ENCODE measurements at places on chromosomes 12 and 14.

DNA sequence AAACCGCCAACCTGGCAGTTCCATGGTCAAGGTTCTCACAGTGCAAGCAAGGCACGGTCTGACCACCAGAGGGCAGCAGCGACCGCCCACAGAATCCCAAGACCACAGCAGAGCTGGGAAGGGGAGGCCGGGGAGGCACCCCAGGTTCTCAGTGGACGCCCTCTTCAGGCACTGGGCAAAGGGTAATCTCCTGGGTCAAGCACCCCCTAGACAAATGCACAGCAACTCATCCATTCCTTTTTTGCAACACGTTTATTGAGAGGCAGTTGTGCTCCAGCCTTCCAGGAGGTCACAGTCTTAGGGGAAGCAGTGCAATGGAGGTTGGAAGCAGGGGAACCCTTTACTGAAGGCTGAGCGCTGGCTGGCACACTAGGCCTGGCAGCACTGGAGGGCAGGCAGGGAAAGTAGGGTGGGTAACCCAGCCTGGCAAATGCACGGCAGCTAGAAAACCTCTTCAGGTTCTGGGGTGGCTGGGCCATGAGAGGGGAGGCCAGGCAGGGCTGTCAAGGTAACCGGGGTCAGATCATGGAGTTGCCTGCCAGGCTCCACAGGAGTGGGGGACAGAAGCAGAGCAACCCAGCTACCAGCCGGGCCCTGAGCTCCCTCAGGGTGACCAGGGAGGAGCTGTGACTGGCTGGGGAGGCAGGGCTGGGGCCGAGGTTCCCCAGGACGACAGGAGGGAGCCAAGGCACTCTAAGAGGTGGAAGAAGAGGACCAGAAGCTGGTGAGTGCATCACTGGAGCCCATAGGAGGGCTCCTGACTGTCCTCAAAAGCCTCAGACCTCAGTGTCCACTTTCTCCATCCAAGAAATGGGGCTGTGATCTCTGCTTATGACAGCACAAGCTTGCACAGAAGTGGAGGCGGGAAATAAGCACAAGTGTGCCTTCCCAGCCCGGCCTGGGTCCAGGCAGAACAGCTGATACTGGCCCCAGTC is 1.8 kb upstream of the RHOF start:
- DNase-seq, result peak; percentile 75

- no peak for DNase-seq
Measured at GRCh38 chr14:53147208-53147607, 5.9 kb downstream of the DDHD1 start.

DNA sequence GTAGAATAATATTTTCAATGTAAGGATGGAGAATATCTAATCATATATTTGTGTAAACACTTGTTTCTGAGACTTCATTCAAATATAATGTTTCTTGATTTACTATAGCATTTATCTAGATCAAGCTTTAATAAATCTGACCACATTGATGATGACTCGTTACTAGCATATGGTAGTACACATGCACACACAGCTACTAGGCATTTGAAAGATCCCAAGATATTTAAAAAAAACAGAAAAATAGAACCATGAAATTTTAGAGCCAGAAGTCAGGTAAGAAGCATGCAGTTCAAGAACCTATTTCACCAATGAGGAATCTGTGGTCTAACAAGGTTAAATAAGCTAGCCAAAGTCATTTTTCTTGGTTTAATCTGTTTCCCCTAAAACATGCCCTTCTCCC is 32.0 kb downstream of the DCP1B start:
- DNase-seq, result no peak

DNA sequence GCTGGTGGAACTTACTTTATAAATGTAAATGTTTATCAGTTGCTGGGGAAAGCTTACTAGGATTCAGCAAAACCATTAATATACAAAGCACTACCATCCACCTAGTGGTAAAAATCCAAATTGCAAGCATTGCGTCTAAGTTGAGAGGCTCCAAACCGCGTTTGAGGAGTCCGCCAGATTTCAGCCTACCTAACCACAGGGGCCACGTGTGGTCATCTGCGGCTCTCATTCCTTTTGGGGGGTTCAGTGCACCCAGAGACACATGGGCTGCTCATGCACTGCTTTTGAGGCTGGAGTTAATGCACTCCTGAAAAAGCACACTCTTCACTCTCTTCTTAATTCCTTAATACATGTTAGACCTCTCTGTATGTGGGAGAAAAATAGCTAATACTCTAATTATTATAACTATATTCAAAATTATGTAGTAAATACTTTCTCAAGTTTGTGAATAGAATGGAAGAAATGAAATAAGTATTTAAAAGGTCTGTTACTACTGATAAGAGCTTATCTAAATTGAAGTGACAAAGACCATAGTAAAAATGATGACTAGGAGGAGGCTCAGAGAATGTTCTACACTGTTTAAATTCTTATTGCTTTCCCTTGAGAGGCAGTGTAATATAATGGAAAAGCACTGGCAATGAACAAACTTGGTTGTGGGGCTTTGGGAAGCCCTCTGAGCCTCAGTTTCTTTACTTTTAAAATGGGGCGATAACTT is 41.4 kb upstream of the MANSC4 start:
- DNase-seq, result peak; percentile 58

- DNase-seq, result no peak
Measured at GRCh38 chr12:19105463-19105862, 24.1 kb upstream of the PLEKHA5 start.

DNA sequence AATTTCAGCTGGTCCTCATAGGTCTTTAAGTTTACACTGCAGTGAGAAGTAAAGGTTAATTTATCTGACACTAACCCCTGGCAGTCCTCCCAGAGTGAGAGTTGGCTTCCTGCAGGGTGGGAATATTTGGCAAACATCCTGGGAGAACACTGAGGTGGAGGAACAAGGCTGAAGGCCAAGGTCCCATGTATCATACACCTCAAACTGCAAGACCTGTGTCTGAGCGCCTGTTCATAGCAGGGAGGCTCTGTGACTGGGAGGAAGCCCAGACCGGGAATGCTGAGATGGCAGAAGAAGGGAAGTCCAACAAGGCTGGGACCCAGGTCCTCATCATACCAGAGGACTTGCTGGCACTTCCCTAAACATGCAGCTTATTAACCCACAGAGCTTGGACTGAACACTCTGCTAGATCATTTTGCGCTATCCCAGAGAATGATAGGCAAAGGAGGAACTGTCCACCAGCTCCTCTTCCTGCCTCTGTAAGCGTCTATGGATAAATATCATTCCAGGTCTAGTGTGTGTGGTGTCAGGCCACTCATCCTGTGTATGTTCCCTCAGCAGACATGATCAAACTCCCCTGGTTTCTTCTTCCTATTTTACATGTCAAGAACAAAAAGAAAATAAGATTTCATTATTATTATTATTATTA is 199.6 kb upstream of the CNOT2 start:
- DNase-seq, result no peak

DNA sequence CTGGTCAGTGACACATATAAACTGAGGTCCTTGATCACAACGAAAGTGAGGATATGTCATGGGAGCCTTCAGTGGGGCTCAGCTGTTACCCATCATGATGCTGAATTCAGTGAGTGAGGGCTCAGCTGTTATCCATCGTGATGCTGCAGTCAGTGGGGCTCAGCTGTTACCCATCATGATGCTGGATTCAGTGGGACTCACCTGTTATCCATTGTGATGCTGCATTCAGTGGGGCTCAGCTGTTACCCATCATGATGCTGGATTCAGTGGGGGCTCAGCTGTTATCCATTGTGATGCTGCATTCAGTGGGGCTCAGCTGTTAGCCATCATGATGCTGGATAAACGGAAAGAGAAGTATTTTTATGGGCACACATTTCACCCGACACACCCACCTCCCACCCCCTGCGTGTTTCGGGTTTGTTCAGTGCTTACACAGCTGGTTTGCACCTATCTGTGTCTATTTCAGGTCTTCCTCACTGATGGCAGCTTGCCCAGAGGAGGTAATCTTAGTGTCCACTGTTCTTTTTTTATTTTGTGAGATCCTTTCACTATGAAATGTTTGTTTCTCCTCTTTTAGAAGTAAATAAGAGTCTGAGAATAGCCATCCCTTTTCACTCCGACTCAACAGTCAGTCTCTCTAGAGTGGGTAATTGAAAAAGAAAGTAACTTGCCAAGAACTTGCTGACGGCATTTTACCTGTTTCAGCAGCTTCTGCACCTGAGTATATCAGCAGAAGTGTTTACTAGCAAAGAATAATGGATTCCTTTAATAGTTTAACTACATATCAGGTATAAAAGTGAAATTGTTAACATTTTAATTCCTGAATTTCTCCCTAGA is 183.0 kb downstream of the ERC1 start:
- DNase-seq, result no peak

DNA sequence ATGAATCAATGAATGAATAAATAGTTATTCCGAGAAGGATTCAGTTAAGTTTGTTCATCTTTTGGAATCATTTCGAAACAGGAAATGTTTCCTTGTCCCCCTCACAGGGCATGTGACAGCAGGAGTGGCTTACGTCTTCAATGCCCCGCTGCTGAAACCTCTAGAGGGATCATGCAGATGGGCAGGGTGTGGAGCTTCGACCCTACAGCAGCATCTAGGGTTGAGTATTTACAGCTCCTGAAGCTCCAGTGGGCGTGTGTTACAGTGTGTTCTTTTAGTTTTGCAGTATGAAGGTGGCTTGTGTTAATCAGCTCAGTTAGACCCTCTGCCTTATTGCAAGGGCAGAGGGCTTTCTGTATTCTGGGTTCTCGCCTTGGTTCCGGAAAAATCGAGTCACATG is 2.6 kb downstream of the NAV3 start:
- no peak for DNase-seq

GRCh38 chr14:26595926-26596542 is 1.8 kb downstream of the NOVA1 start:
- DNase-seq, result no peak

DNA sequence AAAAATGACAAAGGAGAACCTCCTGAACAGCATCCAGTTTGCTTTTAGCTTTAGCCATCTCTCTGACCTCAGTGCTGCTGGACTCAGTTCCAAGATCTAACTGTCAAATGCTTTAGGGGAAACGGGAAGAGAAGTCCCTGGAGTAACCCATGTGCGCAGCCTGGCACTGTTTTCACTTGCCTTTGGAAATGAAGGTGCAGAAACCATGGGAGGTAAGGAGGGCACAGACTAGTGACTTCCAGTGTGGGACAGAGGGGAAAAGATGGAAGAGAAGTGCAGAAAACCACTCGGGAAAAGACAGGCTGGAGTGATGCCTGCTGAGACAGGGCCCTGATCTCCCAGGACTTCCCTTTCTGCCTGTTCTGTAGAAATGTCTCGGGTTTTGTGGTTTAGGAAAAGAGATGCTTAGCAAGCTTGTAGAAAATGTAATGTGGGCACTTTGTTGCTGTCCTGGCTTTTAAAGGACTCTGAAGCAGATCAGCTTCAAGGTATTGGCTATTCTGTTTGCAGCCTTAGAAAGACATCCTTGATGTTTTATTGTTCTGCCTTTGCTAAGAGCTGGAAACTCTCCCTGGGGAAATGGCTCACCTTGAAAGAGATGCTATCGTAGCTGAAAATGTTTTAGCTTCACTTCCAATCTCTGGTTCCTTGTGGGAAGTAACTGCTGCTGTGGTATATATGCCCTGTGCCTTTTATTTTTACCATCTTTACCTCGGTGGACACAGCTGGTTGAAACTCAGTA is 124.6 kb upstream of the HIF1A start:
- DNase-seq, result peak; percentile 44

- no peak for DNase-seq
Measured at GRCh38 chr14:51726166-51726899, 74.6 kb downstream of the FRMD6 start.

DNA sequence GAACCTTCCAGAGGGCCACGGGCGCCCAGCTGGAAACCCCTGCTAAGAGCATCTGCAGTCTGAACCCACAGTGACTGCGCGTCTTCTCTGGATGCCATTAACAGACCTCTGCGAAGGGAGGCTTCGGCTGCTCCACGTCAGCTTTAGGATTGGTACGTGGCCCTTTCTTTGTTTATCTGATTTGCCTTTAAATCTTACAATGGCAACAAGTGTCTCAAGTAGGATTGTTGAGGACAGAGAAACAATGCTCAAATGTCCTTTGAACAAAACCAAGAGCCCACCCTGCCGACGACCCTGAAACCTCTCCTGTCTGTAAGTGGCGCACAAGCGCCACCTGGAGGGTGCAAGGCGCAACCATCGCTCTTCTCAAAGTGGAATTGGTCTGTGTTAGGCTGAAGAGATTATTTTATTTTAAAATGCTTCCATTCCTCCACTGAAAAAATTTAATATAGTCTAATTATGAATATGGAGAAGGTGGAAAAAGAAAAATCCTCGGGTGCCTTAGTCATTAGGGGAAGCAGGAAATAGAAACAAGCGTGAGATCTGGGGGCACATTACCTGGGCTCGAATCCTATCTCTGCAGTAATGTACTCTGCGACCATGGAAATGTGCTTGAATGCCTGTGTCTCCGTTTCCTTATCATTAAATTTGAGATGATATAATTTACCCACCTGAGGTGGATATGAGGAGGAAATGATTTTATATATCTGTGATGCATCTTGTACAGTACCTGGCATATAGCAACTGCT is 82.6 kb upstream of the PTPRB start:
- peak; percentile 2 for DNase-seq

- DNase-seq, result no peak
Measured at GRCh38 chr12:3607821-3608220, 116.8 kb downstream of the PRMT8 start.

GRCh38 chr12:59632408-59632807 is 36.6 kb downstream of the SLC16A7 start:
- DNase-seq, result no peak

- DNase-seq, result no peak
Measured at GRCh38 chr14:73795466-73795865, 56.2 kb upstream of the PTGR2 start.

- DNase-seq, result no peak
Measured at GRCh38 chr14:45359746-45360145, 106.7 kb upstream of the MIS18BP1 start.

Data from AML-193 (cell line).